CD8-positive, alpha-beta memory T cell (primary cell): ENCODE measurements at places on chromosomes 5 and 9. TPM values are rescaled to one million over a fixed set of nuclear protein-coding genes. Genes with fewer than 3 reads are reported as not detected.
A peak's percentile ranks its signal among the peaks of the same experiment; 100 is the strongest.

GRCh38 chr5:4028384-4028783, 432.8 kb downstream of the IRX1 start:
- DNase-seq, result no peak

Gene GFI1B
- not detected for total RNA-seq

Gene CDX1
- total RNA-seq, result not detected

GRCh38 chr5:14147210-14147609, 4.1 kb downstream of the TRIO start:
- no peak for DNase-seq

- DNase-seq, result no peak
These were observed 145.4 kb downstream of the PLPPR1 start for GRCh38 chr9:101173907-101174306.

DNA sequence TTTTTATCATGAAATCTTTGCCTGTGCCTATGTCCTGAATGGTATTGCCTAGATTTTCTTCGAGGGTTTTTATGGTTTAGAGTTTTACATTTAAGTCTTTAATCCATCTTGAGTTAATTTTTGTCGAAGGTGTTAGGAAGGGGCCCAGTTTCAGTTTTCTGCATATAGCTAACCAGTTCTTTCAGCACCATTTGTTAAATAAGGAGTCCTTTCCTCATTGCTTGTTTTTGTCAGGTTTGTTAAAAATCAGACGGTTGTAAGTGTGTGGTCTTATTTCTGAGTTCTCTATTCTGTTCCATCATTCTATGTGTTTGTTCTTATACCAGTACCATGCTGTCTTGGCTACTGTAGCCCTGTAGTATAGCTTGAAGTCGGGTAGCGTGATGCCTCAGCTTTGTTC, 55.9 kb downstream of the YTHDC2 start:
- DNase-seq, result no peak

- no peak for DNase-seq
These were observed 178.8 kb upstream of the NREP start for GRCh38 chr5:111935835-111936234.

GRCh38 chr5:34439601-34440000, 216.5 kb upstream of the RAI14 start:
- no peak for DNase-seq

GRCh38 chr5:16152601-16153568, 26.7 kb downstream of the MARCHF11 start:
- DNase-seq, result no peak

DNA sequence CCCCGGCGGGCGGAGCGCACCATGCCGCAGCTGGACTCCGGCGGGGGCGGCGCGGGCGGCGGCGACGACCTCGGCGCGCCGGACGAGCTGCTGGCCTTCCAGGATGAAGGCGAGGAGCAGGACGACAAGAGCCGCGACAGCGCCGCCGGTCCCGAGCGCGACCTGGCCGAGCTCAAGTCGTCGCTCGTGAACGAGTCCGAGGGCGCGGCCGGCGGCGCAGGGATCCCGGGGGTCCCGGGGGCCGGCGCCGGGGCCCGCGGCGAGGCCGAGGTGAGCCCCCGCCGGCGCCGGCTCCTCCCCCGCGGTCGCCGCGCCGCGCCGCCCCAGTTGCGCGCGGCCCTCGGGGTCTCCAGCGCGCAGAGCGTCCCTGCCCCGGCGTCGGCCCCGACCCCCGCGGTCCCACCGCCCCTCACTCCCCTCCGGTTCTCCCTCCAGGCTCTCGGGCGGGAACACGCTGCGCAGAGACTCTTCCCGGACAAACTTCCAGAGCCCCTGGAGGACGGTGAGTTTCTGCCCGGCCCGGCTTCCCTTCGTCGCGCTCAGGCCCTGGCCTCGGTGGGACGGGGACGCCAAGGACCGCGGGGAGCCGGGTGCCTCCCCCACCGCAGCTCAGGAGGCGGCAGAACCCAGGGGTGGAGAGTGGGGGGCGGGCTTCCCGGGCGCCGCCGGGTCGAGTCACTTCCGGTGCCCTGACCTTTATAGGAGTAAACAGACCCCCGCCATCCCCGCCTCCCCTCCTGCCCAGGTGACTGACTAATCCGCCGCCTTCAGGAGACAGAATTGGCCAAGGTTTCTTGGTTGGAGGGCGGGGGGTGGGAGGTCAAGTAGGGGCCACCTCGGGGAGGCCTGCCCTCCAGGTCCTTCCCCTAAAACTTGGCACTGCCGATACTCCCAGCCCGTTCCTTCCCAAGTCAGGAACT, 665 bp downstream of the TCF7 start:
- DNase-seq, result peak; percentile 93

- DNase-seq, result no peak
These were observed 6.0 kb downstream of the CD74 start for GRCh38 chr5:150406723-150407095.

Gene ACOT12
- total RNA-seq, result not detected

DNA sequence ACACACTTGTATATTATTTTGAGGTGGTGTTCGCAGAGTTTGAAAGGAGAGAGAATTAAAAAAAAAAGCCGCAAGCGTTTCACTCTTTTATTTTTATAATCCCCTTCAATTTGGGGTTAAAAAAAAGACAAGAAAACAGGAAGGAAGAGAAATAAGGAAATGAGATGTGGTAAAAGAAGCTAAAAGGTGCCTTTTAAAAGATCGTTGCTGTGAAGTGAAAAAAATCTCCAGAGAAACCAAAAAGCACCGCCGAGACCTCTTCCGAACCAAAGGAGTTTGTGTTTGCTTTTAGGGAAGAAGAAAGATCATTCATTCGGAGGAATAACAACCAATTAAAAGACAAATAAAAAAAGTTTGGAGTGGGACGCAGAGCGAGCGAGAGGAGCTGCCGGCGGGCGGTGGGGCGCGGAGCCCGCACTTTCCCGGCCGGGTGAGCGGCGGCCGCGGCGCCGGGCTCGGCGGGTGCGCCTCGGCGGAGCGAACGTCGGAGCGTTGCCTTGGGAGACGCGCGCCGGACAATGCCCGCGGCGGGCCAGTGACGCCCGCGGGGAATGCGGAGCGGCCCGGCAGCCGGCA, 355 bp downstream of the TLE4 start:
- no peak for DNase-seq

DNA sequence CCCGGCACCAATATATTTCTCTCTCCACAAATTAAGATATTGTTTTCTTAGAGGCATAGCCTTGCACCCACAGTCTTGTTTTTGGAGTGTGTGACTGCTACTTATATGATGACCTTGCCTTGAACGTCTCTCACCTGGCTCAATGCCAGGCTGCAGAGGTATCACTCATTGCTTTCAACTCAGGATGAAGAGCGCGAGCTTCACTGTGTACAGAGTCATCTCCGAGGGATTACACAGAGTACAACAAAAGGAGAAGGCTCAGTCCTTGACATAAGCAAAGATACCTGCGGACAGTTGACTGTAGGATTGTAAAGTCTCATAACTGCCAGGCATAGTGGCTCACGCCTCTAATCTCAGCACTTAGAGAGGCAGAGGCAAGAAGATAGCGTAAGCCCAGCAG, 53.8 kb downstream of the CD180 start:
- DNase-seq, result no peak

DNA sequence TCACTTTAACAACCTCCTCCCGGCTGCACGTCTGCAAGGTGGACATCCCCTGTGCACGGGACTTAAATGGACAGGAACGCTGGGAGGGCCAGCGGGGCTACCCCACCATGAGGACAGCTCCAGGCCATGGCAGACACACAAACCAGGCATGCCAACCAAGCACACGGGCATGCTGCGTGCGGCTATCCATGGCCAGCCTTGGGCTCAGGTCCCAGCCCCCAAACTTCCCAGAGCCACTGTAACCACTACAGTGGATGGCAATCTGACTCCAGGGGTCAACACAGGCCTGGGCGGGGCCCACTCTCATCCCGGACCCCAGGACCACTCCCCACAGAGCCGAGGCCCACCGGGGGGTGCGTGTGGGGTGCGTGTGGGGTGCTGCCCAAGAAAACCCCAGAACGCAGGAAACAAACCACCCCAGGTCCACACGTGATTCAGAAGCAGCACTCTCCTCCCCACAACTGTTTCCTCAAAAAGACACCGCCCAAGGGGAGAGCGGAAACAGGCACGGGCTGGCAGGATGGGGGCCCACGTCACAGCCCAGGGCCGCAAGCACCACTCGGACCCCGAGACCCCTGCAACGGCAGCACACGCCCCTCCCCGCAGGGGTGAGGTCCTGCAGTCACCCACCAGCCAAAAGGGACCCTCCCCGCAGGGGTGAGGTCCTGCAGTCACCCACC, 7.4 kb downstream of the SLC12A7 start:
- peak; percentile 27 for DNase-seq

DNA sequence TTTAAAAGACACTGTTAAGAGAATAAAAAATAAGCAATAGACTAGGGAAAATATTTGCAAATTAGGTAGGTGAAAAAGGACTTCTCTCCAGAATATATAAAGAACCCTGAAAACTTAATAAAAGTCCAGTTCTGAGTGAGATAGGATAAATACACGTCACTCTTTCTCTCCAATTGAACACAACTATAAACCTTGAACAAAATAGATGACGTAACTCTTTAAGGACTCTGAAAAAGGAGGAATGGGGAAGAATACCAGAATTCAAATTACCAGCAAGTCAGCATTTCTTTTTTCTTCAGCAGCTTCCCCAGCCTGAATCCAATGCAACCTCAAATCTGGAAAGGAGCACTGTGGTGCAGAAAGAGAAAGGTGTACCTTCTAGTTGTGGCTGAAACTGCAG, 6.8 kb upstream of the WDR41 start:
- DNase-seq, result no peak

GRCh38 chr9:706606-707459, 134.7 kb upstream of the DMRT1 start:
- no peak for DNase-seq

Gene HSD17B3
- 0.42 TPM for total RNA-seq

DNA sequence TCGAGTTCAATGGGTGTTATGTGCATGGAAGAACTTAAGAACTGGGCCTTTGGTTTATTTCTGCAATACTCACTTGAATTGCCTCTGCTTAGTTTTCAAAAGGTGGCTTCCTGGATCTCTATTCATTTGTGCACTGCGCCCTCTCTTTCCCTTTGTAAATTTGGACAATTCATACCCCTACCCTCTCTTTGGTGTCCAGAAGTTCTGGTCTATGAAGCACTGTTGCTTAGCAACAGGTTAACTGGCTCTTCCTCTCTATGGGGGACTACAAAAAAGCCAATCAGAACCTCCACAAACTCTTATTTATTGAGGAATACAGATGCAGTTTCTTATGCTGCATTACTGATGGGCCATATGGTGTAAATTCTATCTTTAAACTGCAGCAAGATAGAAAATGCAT, 13.5 kb upstream of the FAM120A start:
- no peak for DNase-seq

- no peak for DNase-seq
These were observed at the start of gene SCGB3A1 for GRCh38 chr5:180591311-180591887. Gene SCGB3A1, minus strand, starts transcription at chr5:180591499. Its CDS starts 37 bp downstream, at chr5:180591462.

DNA sequence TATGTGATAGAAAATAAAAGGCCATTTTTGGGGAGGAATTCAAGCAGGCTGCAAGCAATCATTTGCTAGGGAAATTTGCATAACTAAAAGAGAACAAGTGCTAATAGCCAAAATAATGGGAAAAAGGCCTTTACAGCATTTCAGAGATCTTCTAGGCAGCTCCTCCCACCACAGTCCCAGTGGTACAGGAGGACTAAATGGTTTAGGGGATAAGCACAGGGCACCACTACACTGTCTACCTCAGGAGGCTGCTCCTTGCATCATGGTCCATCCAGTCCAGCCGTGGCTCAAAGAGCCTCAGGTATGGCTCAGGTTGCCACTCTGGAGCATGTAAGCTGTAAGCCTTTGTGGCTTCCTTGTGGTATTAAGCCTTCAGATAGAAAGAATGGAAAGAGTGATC, 485.6 kb downstream of the PDE4D start:
- DNase-seq, result no peak

Gene PCDHGB1
- total RNA-seq, result not detected

Gene KCNT1
- not detected for total RNA-seq
